ENCODE measurements at places on chromosomes 7 and 10.

DNA sequence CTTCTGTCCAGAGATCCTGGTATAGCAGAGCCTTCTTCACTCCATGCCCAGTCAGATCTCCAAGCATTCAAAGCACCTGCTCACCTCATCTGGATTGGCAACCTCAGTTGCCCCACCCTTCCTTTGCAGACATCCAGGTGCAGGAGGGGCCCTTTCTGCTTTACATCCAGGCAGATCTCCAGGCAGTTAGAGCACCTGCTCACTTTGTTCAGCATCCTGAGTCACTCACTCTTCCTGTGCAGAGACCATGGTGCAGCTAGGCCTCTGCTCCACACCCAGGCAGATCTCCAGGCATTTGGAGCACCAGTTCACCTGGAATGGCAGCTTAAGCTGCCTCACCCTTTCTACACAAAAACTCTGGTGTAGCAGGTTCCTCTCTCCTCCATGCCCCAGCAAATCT lies 153.1 kb downstream of the CDK14 start:
- DNase-seq: no peak

- no peak for DNase-seq
Observed at GRCh38 chr10:131579251-131580071, 267.9 kb upstream of the TCERG1L start.

DNA sequence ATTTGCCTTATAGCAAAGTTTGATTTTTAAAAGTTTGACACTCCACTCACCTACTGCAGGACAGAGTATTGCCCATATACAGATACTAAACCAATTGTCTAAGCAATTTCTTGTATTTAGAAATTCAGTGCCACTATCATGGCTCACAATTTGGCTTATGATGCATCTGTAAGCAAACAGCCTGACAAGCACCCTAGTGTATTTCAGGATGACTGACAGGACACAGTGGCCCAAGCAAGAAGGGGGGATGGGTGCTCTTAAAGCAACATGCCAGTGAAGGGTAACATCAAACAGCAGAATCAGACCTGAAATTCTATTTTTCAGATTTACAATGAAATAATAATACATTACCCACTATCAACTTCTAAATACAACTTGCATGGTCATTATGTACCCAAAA lies 30.5 kb downstream of the CTNNA3 start:
- no peak for DNase-seq

DNA sequence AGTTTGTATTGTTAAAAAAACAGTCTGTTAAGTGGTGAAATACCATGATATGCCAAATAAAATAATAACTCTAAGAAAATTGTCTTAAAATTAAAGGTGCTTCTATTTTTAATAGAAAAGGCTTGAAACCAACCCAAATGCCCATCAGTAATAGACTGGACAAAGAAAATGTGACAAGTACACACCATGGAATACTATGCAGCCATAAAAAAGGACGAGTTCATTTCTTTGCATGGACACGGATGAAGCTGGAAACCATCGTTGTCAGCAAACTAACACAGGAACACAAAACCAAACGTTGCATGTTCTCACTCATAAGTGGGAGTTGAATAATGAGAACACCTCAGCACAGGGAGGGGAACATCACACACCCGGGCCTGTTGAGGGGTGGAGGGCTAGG lies 7.1 kb downstream of the CNTNAP2 start:
- DNase-seq: no peak

DNA sequence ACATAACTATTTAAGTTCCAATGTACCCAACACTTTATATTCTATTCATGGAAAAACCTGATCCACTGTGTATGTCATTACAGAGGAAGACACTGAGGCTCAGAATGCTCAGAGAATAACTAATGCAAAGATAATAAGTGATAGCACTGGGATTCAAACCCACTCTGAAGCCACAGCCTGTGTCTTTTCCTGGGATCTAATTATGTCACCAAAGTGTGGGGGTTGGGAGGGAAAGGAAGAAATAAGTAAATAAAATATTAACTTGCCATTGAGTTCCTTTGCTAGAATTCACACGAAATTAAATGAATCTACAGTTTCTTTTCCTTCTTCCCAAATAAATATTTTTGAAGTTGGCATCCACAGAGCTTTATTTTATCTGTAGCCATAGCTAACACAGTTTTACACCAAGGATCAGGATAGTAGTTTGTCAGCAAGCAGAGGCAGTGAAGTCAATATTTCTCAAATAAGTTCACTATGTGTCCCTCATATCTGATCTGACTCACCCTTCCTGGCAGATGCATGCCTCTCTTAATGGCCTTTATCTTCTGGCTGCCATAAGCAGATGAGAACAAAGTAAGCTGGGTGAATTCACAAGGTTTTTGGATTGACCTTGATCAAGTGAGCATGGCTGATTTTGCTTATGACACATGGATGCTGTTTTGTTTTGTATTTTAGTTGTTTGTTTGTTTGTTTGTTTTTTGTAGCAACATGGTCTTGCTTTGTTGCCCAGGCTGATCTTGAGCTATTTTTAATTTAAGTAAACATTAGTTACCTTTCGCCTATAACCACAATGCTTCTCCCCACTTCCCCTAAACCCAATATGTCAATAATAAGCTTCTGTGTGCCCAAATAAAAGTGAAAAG lies 6.3 kb downstream of the RAPGEF5 start:
- DNase-seq: peak; percentile 20

DNA sequence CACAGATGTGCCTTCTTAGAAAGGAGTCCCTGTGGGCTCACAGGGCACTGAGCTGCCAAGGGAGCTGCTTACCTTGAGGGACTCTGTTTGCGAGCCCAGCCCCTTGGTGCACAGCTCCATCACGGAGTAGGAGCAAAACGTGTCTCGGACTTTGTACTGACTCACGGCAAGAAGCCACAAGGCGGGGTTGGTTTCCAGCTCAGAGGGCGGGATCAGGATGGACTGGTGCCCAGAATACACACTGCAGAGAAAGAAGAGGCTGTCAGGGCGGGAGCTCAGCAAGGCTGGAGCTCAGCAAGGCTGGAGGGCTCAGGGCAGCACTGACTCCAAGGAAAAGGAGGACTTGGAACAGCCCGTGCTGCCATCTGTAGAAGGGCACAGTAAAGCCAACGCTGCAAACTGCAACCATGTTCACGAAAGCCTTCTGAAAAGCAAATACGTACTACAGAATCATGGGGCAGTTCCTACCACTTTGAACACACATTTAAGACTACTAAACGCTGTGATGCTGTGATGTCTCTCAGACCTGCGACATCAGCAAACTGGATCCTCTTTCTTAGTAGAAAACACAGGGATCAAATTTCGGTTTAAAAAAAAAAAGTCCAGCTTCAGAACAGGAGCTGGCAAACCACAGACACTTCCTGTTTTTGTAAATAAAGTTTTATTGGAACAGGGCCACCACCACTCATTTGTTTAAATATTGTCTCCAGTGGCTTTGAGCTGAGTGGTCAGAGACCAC lies 194.3 kb downstream of the ZMYND11 start:
- peak; percentile 97 for DNase-seq
